GM12865 (cell line): ENCODE measurements at places on chromosomes 3 and 15.

DNA sequence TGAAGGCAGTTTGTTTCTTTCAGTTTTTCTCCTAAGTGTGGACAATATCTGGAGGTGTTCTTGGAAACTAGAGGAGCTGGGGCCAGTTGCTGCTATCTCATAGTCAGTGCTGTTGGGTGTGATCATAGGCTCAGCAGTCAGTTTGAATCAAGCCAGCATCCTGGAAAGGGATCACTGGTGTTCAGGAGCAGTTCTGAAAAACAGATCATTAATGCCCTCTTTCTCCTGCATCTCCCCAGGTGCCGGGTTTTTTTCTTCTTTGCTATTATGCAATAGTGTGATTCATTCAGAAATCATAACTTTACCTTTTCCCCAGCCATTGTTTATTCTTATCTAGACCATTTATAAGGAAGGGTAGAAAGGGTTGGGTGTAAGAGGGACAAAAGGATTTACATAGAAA is 24.0 kb downstream of the LNP1 start:
- DNase-seq: no peak

GRCh38 chr3:25294169-25294805 is 133.8 kb upstream of the RARB start:
- DNase-seq: no peak

DNA sequence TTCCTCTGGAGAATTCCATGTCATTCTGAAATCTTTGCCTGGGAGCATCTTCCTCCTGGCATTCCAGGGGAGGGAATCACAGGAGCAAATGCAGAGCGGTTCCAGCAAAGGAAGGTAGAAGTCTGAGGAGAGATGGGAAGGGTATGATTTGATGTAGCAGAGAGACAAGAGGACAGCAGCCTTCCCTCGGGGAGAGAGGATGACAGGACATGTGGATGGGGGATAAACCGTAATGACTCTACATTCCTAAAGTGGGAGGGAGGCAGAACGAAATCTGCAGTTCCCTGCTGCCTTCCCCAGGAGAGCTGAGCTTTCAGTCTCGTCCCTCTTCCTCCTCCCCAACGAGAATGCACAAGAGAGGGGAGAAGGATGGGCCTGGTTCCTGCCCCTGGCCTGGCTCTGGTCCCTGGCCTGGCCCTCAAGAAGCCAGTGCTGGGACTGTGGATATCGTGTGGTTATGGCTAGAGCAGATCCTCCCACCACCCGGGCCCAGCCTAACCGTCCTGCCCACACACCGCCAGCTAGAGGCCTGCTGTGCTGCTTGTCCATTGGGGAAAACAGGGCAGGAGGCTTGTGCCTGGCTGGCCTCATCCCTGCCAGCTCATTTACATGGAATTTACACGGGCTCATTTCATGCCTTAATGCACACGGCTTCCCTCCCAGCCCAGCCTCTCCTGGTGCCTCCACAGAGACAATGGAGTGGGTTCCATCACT is 26.6 kb downstream of the SEMA7A start:
- DNase-seq: no peak

- no peak for DNase-seq
Measured at GRCh38 chr15:75594276-75594675, 15.2 kb upstream of the PTPN9 start.

DNA sequence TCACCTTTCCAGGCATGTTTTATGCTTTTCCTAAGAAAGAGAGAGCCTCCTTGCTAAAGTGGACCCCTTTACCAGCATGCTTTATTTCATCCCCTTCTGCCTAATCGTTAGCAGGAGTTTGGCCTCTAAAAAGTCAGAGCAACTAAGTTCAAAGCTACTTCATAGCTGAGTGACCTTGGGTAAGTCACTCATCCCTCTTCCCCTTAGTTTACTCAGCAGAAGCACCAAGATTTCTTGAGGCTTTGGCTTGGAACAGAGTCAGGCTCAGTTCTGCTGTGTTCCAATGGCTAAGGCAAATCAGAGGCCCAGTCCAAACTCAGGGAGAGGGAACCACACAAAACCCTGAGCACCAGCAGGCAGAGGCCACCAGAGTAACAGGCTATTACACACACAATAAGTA is 254.9 kb downstream of the TJP1 start:
- no peak for DNase-seq

DNA sequence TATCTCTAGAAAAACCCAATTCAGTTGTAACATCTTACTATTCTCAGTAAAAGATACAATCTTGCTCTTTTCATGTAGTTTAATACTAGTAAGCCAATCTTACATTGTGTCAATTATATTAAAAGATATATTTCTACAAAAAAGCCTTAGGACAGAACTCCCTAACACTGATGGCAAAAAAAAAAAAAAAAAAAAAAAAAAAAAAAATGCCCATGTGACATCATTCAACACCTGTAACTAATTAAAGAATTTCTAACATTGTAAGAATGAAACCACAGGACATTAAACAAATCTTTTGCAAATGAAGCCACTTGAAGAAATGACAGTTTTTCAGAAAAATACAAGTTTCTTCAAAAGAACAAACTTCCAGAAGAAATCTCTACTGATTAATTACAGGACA is 119.8 kb downstream of the SUCLG2 start:
- DNase-seq: no peak

- peak; percentile 5 for DNase-seq
Measured at GRCh38 chr3:45078910-45079522, 52.9 kb downstream of the CLEC3B start.

DNA sequence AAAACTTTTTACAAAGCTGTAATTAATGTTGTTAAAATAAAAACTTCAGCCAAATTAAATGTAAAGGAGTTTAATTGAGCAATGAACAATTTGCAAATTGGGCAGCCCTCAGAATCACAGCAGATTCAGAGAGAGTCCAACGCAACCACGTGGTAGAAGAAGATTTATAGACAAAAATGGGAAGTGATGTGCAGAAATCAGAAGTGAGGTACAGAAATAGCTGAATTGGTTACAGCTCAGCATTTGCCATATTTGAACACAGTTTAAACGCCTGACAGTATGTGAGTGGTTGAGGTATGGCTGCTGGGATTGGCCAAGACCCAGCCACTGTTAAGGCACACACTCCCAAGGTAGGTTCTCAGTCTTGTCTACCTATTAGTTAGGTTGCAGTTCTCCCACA is 14.4 kb upstream of the PLA2G4D start:
- DNase-seq: no peak

DNA sequence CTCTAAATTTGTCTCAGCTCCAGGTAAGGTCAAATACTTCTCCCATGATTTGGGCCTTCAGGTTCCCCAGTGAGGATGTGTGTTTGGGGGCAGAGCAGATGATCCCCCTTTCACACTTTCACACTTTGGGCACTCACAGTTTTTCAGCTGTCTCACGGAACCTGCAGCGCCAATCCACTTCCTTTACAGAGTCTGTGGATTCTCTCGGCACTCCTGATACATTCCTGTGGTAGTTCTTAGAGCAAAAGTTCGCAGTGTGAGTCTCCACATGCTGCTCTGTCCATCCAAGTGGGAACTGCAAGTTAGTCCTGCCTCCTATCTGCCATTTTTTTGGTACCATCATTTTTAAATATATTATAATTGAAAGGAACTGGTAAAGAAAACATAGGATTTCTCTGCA is 20.2 kb upstream of the CPOX start:
- peak; percentile 82 for DNase-seq
